ENCODE measurements at places on chromosomes 5 and 9.

GRCh38 chr5:98679963-98680362 is 93.5 kb upstream of the RGMB start:
- DNase-seq = peak; percentile 12

DNA sequence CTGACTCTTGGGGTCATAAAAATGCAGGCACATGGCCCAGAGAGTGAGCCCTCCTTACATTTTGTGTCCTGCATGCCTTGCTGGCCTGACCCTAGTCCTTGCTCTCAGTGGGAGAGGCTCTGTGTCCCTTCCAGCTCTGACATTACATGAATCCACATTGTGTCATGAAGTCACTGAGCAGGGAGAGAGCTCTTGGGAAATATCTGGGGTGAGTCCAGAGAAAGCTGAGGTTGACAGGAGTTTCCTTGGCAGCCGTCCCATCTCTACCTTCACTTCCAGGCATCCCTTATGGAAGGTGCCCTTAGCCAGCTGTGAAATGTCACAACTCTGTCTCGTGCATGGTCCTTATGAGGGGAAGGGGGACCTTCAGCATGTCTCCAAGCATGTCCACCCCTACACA is 41.0 kb downstream of the FAT2 start:
- DNase-seq = no peak

- peak; percentile 32 for DNase-seq
Measured at GRCh38 chr5:133969654-133970324, 1.4 kb upstream of the C5orf15 start.

- DNase-seq = no peak
Measured at GRCh38 chr5:171534043-171534895, 114.8 kb downstream of the FGF18 start.

DNA sequence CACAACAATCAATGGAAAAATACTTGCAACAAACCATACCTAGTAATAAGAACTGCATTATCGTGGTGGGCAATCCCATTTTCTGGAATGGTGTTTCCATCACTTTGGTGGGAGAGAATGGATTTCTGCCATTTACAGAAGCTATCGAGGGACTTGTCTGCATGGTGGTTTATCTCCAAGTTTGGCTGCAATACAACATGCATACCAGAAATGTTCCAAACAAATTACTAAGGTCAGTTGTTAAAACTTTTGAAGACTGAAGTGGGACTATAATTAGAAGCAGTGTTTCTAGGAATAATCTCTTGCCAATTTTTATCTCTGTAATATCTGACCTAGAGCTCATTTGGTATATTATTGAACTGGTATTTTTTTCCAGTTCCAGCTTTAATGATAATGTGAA is 30.3 kb downstream of the ADAMTS6 start:
- DNase-seq = no peak

GRCh38 chr5:164721116-164721515 is 1215.7 kb downstream of the MAT2B start:
- DNase-seq = no peak

GRCh38 chr9:70554881-70555280 is 140.4 kb upstream of the KLF9 start:
- no peak for DNase-seq

- DNase-seq = peak; percentile 95
Measured at GRCh38 chr5:71601222-71602026, 14.3 kb downstream of the MCCC2 start.

DNA sequence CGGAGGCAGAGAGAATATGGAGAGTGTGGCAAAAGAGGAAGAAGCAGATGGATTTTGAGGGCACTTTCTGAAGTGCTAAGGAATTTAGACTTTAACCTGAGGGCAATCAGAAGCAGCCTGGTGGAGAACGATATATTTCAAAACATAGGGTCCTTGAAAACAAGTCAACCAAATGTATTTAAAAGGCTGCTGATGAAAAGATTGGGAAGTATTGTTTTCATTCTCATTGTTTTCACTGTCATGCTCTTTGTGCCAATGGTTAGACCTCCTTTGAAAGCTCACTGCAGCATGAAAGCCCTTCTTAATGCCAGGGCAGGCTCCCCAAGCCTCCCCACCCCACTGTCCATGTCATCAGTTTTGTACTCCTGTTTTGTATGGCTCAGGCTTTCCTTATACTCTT is 2.5 kb upstream of the GPX3 start:
- DNase-seq = no peak

- DNase-seq = peak; percentile 75
Measured at GRCh38 chr9:14693251-14693861, at the start of gene ZDHHC21. ZDHHC21 (minus strand) TSS chr9:14693432; CDS start chr9:14674340, 19,092 bp downstream.

DNA sequence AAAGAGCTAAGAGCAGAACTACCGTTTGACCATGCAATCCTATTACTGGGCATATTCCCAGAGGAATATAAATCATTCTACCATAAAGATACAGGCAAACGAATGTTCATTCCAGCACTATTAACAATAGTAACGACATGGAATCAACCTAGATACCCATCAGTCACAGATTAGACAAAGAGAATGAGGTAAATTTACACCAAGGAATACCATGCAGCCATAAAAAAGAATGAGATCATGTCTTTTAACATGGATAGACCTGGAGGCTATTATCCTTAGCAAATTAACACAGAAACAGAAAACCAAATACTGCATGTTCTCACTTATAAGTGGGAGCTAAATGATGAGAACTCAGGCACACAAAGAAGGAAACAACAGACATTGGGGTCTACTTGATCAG is 641.9 kb downstream of the PDE4D start:
- DNase-seq = no peak
